Fibroblast of lung (primary cell): ENCODE measurements at places on chromosomes 2 and 18.
A peak's percentile ranks its signal among the peaks of the same experiment; 100 is the strongest.

DNA sequence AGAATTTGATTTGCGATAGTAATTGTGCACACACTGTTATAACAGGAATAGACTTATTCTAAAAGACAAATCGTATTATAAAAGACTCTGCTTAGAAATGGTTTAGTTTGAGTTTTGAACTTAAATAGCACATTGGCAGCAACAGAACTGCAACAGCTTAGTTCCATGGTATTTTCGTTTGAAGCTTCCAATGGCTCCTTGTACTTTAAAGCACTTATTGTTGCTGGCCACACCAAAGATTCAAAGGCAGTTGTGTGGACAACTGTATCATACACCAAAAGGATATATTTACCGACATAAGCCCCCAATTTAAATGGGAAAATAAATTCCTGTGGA lies 627 bp downstream of the WIPF1 start:
- H3K27me3 ChIP-seq = no peaks in the 10 kb centered on the region
- H3K36me3 ChIP-seq = no peaks in the 10 kb centered on the region

- H3K36me3 ChIP-seq = no peaks in the 10 kb centered on the region
- H3K27ac ChIP-seq = no peak overlapping the region
- DNase-seq = no peak
- no peaks in the 10 kb centered on the region for H3K27me3 ChIP-seq
These were observed 551.1 kb upstream of the CELF4 start for GRCh38 chr18:38116716-38117115.

DNA sequence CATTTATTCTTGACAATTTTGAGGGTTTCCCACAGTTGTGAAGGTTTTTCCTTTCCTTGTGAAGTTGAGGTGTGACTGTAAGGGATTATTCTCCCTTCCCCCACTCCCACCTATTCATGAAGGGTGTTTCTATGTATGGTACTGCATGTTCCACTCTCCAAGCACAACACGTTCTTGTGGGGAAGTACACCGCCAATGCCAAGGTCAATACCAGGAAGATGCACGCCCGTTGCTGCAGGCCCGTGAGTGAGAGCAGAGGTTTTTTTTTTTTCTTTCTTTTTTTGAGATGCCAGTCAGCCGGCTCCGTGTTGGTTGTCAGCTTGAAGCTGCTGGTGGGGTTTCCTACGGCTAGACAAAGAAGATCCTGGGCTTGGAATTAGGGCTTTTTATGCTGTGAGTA lies 38.6 kb upstream of the EPHA4 start:
- no peak overlapping the region for H3K4me3 ChIP-seq
- H3K4me1 ChIP-seq = no peaks in the 10 kb centered on the region
- no peaks in the 10 kb centered on the region for H3K27me3 ChIP-seq
- DNase-seq = no peak

GRCh38 chr2:84923009-84923408 lies 17.6 kb downstream of the TMSB10 start:
- no peaks in the 10 kb centered on the region for H3K36me3 ChIP-seq
- no peak overlapping the region for H3K27ac ChIP-seq
- no peak overlapping the region for H3K4me3 ChIP-seq

GRCh38 chr2:217706095-217706494 lies 296.7 kb downstream of the TNS1 start:
- no peak overlapping the region for H3K27ac ChIP-seq
- H3K36me3 ChIP-seq = no peaks in the 10 kb centered on the region
- no peak overlapping the region for H3K4me3 ChIP-seq
- no peaks in the 10 kb centered on the region for H3K27me3 ChIP-seq
- H3K4me1 ChIP-seq = peaks cover 9% of the 10 kb centered on the region

DNA sequence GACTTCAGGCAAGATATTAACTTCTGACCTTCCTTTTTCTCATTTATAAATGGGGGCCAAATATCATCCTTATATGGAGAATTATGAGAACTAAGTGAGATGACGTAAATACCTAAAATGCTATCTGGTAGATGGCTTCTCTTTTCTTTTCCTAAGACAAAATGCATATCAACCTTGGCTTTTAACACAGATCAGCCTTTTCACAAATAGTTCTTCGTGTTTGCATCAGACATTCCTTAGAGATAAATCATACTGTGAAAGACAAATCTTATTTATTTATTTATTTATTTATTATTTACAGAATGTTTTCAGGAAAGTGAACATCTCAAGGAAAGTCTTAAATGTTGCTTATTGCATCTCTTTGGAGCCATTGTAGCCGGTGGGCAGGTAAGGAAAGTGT lies 62.8 kb downstream of the NBEAL1 start:
- H3K36me3 ChIP-seq = peaks cover 4% of the 10 kb centered on the region
- no peak overlapping the region for H3K27ac ChIP-seq
- peak; percentile 56 for DNase-seq
- H3K27me3 ChIP-seq = no peaks in the 10 kb centered on the region
- no peak overlapping the region for H3K4me3 ChIP-seq
- no peaks in the 10 kb centered on the region for H3K4me1 ChIP-seq
